Stimulated activated CD8-positive, alpha-beta memory T cell treated with anti-CD3 and anti-CD28 coated beads, Interleukin-4, amount 100 ng/mL, for 24 hours (primary cell): ENCODE measurements at places on chromosomes 6 and 20.

DNA sequence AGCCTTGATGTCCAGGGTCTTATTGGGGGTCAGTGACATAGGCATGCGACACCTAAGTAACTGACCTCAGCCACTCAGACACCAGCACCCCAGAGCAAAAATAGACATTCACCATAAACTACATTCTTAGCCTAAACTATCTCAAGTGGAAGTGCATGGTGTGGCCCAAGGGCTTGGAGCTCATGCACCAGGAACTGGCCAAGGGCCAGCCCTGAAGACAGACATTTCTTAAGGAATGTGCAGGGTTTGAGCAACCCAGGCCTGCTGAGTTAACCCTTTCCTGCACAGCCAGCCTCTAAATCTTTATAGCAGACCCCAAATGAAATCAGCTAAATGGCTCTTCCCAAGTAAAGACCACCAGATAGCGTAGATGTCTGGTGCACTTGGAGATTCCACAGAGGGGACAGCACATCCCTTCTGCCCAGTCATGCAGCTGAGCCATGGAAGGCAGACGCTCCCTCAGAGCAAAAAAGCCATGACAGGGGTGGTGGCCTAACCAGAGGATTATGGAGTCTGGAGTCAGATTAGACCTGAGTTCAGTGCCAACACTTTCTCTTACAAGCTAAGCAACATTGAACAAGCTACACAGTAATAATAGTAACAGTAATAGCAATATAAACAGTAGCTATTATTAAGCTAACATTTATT, 222.6 kb downstream of the ZMYND8 start:
- no peak for DNase-seq

- DNase-seq: no peak
Observed at GRCh38 chr6:6694368-6694780, 105.9 kb downstream of the LY86 start.

GRCh38 chr6:153059757-153060156, 57.2 kb upstream of the MTRF1L start:
- DNase-seq: no peak

- no peak for DNase-seq
Observed at GRCh38 chr20:43658723-43659419, 8.0 kb upstream of the MYBL2 start.

DNA sequence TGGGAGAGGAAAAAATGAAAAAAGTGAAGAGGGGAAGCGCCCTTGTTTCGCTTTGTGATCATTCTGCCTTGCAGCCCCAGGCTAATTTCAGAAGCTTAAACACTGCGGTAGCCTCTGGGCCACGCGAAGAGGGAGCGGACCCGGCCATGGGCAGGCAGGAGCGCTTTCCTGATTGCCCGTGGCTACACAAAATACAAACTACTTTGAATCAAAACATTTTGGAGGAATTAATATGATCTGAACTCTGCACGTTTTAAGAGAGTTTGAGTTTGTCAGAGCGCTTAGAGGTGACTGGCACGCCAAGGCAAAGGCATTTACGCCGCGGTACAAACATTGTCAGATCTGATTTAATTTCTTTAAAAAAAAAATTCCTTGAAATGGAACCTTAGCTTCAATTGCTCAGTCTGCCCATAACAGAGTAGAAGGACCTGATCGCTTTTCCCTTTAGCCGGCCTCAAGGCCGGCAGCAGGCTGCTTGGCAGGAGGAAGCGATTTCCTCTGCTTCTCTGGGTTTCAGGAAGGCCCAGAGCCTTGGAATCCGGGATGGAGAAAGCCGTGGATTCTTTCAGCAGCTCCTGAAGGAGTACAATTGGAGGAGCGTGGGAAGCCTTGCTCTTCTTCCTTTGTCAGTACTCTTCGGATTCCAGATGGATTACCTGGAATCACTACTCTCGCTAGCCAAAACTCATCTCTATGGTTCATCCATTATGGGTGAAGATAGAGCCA, 9.7 kb downstream of the TFAP2D start:
- DNase-seq: no peak

GRCh38 chr6:134873500-134874388, 76.2 kb downstream of the ALDH8A1 start:
- no peak for DNase-seq

DNA sequence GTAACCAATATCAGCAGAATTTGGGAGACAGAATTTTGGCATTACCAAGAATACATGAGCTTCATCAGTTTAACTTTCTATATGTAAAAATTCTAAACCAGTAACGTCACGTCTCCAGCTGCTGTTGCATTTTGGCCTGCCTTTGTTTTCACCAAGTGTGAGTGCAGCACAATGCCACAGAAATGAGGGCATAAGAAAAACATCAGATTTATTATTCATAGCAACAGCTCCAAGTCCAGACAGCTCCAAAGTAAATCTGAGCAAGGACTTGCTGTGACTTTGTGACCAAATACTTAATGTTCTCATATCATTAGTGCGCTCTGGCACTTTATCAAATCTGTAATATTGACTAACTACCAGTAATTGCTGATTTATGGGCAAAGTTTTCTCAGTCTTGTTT, 11.0 kb upstream of the FBXL4 start:
- DNase-seq: no peak
